ENCODE measurements at places on chromosomes 5 and 9.

- DNase-seq = no peak
These were observed 40.4 kb downstream of the LPAR1 start for GRCh38 chr9:110997847-110998246.

DNA sequence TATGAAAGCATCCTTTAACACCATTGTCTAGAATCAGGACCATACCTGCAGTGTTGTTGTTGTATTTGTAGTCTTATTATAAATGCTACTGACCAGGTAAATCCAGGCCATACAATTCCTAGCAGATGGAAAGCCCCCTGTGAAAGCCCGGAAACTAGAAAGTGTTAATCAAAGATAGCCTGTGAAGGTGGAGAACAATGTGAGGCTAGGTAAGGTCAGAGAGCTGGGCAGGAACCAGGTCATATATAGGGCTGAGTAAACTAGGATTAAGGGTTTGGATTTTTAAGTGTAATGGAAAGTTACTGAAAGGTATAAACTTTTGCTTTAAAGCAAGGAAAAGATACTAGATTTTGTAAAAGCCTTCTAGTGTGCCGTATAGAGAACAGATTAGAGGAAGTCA lies 6.7 kb downstream of the LRRC70 start:
- no peak for DNase-seq

GRCh38 chr5:44935871-44936270 lies 127.1 kb downstream of the MRPS30 start:
- no peak for DNase-seq

DNA sequence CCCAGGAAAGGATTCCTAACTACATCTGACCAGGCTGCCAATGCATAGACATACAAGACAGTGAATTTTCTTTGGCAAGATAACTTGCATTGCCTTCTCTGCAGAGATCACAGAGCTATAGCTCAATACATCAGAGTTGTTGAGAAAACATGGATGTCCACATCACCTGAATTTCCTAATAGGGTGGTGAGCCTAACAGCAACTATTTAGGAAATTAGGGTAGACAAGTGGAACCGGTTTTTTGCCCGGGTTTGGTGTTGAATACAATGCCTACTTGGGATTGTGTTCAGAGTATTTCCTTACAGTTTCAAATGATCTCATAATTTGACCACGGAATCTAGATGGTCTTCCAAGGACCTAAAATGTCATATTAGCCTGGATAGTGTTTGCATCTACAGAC lies 262.7 kb downstream of the KIF4B start:
- DNase-seq = no peak

DNA sequence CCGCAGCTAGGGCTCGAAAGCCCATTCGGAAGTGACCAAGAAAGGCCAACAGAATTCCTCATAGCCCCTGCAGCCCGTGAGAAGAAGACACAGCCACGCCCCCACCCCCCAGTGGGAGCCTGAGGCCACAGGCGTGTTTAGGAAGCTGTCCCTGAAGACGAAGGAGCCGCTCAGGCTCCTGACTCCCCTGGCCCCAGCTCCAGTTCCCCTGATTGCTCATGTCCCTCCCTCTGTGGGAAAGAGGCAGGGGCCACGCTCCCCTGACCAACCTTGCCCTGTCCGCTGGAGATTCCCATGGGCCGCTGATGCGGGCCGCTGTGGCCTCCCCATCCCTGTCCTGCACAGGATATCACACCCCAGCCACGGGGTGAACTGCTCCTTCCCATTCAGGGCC lies 13.6 kb downstream of the ROPN1L start:
- no peak for DNase-seq

GRCh38 chr5:135740475-135740874 lies 94.0 kb upstream of the SLC25A48 start:
- DNase-seq = no peak

DNA sequence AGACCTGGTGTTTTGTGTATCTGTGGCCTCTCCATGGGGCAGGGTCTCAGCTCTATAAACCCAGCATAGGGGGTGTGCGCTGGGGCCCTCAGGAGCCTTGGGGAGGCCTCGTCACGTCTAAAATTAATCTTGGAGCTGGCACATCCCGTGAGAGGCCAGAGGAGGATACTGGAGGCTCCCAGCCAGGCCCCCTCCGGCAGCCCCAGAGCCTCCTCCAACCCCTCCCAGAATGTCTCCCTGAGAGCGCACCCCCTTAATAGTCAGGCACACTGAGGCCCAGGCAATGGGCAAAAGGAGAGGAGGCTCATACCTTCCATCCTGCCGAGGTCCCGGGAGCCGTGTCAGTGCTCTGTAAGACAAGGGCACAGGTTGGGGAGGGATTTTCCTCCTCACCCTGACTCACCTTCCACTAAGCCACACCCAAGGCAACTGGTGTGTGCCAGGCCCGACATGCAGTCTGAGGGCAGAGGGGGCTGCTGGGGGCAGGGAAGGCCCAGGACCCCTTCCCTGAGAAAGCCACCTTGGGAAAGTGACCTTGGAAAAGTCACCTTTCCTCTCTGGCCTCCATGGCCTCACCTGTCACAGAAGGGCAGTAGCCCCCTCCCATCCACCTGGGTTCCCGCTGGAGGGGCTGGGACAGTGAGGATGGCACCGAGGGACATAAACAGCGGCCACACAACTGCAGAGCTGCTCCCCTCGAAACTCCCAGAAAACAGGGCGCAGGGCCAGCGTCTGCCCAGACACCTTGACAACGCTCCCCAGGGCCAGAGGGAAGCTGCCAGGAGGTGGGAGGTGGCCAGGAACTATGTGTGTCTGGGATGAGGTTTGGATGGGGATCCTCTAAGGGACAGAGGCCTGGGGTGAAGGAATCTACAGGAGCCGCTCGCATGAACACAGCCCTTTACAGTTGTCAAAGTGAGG lies 2.9 kb downstream of the AK1 start:
- no peak for DNase-seq

DNA sequence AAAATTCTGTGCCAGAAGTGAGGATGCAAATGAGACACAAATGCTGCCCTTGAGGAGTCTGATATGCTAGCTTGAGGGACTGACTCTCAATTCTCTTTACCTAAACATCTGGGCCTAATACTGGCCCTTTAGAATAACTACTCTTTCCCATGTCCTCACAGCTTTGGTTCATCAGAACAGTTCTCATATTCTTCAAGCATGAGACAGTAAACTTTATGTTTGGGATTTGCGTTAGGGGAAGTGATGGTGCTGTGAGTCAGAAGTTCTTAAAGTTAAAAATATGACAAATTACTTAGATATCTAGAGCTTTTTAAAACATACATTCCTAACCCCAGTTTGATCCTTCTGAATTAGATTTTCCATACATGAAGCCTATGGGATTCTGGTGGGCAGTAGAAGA lies 665.0 kb upstream of the RGMB start:
- DNase-seq = no peak

- no peak for DNase-seq
These were observed 29.8 kb downstream of the BAAT start for GRCh38 chr9:101354765-101355708.

- no peak for DNase-seq
These were observed 61.7 kb downstream of the LIFR start for GRCh38 chr5:38494763-38495162.

GRCh38 chr9:77747163-77747562 lies 99.0 kb upstream of the GNA14 start:
- DNase-seq = no peak

- no peak for DNase-seq
These were observed 75.4 kb upstream of the IL7R start for GRCh38 chr5:35781181-35781790.

DNA sequence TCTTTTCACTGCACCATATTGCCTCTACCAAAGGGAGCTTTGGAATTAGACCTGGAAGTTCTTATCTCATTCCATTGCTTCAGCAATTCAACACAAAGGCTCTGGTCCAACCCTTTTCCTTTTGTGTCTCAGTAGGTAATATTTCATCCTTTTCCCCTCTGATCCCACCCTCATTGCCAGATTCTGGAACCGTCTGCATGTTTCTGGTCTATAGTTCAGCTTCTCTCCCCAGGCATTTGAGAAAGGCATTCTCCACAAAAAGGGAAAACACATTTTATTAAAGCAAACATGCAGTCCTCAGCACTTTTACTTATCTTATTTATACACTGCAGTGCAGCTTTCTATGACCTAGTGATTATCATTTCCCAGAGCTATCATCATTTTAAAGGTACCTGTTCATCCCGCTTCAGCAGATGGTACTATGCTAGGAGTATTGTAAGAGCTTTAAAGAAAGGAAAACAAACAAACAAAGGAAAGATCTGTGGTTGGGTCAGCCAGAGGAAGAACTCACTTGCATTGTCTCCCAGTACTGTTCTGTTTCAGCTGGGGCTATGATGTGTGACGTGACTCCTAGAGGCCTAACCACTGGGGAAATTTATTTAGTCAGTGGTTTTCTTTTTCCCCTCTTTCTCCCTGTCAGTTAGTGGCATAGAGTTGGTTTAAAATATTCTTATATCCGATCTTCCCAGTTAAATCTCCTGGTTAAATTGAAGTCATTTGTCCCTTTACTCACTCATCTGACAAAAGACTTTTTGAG lies 269.2 kb downstream of the TMEM38B start:
- no peak for DNase-seq

DNA sequence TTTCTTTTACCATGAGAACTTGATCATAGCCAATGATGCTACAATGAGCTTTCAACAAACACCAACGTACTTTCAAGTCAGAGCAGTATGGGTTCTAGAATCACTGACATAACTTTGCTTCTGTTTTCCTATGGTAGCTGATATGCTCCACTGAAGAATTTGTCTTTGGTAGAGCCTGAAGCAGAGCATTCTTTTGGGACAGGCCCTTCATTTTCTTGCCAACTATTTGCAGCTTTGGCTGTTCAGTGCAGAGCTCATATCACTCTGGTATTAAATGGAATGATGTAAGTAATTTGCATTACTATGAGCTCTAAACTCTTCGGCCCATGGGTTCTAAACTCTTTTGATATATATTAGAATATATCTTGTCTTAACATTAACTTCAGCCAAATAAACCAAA lies 51.8 kb upstream of the APC start:
- DNase-seq = no peak

- DNase-seq = no peak
These were observed 165.6 kb upstream of the CCDC152 start for GRCh38 chr5:42591015-42591414.

- no peak for DNase-seq
These were observed 297.9 kb downstream of the EFNA5 start for GRCh38 chr5:107372723-107373450.

- no peak for DNase-seq
These were observed at the start of gene ZNF474 for GRCh38 chr5:122129306-122129705. TSS of gene ZNF474 (plus strand) at chr5:122129546. CDS start at chr5:122151991, 22,445 bp downstream.

DNA sequence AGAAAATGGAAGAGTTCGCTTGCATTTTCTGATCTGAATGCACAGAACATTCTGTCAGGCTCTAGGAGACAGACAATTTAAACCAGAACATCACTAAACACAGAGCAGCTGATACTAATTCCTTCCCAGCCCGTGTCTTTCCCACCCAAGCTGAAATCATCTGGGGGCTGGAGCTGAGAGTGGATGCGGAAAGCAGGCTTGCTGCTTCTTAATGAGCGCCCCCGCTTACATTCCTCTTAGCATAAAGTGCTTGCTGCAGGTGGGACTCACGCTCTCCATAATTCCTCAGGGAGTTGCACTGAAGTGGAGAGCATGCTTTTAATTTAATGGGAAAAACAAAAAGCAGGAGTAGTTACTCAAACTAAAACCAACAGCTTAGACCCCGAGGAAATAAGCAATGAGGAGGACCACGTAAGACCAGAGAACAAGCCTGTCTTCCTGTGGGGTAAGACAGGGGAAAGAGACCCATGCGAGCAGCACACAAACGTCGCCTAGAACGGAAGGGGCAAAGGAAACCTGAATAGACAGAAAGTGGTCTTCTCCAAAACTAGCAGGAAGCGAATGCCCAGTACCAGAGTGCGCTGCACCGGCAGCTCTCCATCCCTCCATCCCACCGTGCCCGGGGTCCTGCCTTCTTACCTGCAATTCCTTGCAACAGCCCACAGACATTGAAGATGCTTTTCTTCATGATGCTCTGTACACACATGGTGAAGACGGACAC lies 139.3 kb downstream of the LHFPL2 start:
- DNase-seq = peak; percentile 4

DNA sequence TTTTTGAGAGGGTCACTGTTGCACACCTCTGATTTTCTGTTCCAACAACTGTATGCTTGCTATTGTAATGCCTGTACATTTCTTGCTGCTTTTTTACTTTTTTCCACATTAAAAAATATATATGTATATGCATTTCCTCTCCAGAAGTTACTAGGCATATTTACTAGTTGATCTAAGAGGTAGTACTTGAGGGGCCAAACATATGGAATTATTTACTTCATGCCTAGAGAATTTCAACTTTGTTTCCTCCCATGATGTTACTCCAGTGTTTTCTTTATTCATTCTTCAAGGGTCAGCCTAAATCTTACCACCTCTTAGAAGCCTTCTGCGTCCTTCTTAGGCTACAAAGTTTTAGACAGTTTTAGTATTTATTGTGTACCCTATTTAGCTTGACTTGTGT lies 122.7 kb downstream of the NMUR2 start:
- DNase-seq = no peak

- DNase-seq = no peak
These were observed 20.8 kb downstream of the PAPPA start for GRCh38 chr9:116174347-116174746.

DNA sequence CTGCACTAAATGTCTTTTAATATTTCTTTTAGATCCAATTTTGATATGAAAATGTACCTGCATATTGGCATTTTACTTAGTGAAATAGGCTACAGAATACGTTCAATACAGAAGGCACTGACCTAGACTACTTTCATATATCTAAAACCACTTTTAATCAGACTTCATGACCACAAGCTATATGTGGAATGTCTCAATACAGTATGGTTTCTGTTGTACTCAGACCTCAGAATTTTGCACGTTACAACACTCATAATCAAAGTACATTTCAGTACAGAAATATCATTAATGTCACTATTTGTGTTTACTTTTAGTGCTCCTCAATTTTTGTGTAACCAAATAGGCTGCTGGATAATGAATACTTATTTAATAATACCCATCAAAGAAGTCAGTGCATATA lies 74.8 kb downstream of the MEF2C start:
- DNase-seq = no peak

DNA sequence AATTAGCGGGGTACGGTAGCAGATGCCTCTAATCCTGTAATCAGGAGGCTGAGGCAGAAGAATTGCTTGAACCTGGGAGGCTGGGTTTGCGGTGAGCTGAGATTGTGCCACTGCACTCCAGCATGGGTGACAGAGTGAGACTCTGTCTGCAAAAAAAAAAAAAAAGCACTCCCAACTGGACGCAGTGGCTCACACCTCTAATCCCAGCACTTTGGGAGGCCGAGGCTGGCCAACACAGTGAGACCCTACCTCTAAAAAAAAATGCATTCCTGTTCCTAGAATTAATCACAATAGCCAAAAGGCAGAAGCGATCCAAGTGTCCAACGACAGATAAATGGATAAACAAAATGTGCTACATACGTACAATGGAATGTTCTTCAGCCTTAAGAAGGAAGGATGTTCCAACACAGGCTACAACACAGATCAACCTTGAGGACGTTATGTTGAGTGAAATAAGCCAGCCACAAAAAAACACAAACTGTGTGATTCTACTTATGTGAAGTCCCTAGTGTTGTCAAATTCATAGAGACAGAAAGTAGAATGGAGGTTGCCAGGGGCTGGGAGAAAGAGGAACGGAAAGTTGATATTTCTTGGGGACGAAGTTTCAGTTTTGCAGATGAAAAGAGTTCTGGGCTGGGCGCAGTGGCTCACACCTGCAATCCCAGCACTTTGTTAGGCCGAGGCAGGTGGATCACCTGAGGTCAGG lies 13.8 kb downstream of the FAM78A start:
- DNase-seq = no peak

GRCh38 chr9:91074866-91075265 lies 273.2 kb downstream of the SYK start:
- DNase-seq = no peak

All from activated naive CD8-positive, alpha-beta T cell treated with anti-CD3 and anti-CD28 coated beads, Interleukin-2, amount 50 U/mL, for 24 hours (primary cell).